ENCODE measurements at places on chromosomes 4 and X. TPM values are rescaled to one million over a fixed set of nuclear protein-coding genes. Genes with fewer than 3 reads are reported as not detected.

Gene GPR119
- not detected for total RNA-seq

Gene STBD1
- 0.47 TPM for total RNA-seq

Gene RRH
- total RNA-seq, result 0.27 TPM

Gene SPANXA1
- not detected for total RNA-seq

DNA sequence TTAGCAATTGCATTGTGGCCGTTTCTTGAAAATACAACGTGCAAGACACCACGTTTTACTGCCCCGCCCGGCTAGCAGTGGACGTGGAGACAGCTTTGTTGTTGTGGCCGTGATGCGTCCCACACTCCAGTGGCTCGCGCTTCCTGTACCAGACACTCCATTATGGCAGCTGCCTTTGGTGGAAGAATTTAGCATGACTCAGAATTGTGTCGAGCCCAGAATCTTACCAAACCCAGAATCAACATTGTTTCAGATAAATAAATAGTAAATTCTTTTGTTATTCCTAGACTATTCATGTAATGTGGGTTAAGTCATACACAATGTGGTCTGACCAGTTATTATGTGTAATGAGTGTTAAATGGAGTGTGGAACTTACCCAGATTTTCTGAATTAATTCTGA is 25.3 kb upstream of the S100P start:
- DNase-seq, result no peak

DNA sequence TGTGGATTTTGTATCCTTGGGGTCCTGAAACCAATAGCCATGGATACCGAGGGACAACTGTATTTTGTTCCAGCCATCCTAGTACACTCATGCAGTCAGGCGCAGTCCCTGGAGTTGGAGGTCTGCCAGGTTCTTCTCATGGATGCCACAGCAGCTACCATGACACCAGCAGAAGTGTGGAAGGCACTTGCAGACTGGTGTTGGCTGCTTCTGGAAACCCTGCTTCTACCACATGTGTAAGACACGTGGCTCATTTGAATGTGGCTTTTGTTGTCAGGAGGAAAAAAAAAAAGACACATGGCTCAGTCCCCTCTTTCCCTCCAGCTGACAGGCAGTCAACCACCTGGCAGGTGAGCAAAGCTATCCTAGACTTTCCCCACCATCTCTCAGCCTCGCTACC is 19.4 kb downstream of the DRD5 start:
- no peak for DNase-seq

- DNase-seq, result no peak
Measured at GRCh38 chr4:169807934-169808509, 50.3 kb upstream of the HPF1 start.

GRCh38 chrX:103253608-103254007 is 1.3 kb downstream of the TCEAL8 start:
- no peak for DNase-seq

- no peak for DNase-seq
Measured at GRCh38 chr4:48575964-48576363, 85.9 kb downstream of the ZAR1 start.

DNA sequence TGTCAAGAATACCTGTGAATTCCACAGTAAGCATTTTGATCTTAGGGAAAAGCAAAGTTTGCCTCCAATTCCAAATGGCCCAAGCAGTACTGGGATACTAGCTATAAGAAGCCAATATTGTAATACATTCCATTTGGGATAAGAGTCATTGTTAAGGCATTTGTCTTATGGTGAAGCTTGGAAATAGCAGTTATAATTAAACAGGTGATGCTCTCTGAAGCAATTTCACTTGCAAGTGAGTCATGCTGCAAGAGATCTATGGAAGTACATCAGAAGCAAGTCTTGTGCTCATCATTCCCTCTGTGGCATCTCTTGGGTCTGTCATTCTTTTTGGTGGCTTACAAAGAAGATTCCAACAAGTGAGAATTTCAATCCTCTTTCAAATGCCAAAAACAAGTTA is 386.4 kb upstream of the RPS6KA3 start:
- no peak for DNase-seq

DNA sequence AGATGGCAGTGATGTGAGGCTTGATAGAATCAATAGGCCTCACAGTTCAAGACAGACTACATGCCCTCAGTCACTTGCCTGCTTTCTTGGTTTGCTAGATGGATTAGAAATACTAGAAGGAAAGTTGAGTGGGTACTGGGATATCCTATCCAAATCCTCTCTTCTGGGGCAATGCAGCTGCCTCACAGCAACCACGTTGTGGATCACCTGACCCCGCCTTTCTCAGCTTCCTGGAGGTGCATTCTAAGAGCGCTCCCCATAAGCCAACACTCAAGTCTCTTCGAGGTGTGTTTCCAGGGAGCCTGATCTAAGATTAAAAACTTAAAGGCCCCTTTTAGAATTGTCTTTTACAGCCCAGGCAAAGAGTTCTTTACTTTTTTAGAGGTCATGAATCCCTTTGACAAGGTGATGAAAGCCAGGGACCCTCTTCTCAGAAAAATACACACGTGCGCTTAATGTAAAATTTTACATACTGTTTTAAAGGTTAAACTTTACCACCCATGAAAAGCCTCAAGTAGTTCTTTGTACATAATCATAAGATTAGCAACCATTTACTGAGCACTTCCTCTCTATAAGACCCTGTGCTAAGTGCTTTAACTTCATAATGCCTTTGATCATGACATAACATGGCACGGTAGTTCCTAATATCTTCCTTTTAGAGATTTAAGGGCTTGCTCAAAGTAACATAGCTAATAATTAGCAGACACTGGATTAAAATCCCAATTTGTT is 840 bp upstream of the RPL34 start:
- DNase-seq, result peak; percentile 70

GRCh38 chr4:13329963-13330362 is 154.2 kb downstream of the RAB28 start:
- no peak for DNase-seq

GRCh38 chr4:109472343-109472761 is 38.7 kb downstream of the SEC24B start:
- no peak for DNase-seq

GRCh38 chrX:13545726-13546125 is 23.7 kb upstream of the EGFL6 start:
- DNase-seq, result no peak

DNA sequence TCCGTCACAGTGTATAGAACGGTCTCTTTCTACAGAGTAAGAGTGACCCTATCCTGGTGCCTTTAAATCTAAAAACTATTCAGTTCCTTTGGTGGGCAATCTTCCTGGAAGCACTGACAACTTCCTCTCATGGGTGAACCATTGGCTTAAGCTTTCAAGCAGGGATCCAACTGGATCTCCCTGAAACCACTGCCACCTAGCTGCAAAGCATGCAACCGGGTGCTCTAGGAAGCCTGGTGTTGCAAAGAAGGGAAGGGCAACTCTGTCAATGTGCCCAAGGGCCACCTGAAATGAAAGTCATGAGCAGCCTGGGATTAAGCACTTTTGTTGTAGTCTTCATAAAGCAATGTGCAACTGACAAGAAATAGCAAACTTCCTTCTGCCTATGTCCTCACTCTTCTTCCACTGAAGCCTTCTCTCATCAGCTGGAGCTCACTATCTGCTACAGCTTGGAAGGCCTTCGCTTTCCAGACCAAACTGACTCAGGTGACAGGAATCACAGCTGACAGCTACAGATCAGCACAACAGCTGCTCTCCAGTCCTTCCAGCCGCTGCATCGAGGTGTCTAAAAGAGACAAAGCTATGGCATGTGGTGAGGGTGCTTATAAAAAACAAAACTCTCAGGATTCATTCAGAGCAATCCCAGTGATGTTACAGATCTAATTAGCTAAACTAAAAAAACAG is 46.1 kb downstream of the SETD7 start:
- no peak for DNase-seq

DNA sequence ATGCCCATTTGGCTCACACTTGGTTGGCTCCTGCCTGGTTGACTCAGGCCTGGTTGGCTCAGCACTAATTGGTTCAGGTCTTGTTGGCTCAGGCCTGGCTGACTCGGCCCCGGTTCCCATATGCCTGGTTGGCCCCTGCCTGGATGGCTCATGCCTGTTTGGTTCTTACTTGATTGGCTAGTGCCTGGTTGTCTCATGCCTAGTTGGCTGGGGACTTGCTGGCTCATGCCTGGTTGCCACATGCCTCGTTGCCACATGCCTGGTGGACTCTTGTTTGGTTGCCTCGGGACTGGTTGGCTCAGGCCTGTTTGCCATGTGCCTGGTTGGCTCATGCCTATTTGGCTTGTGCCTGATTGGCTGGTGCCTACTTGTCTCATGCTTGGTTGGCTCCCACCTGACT is 103.7 kb downstream of the APOOL start:
- no peak for DNase-seq

- DNase-seq, result no peak
Measured at GRCh38 chr4:79273915-79274314, 51.9 kb downstream of the NAA11 start.

GRCh38 chr4:138406876-138407275 is 164.7 kb upstream of the SLC7A11 start:
- DNase-seq, result no peak

- DNase-seq, result no peak
Measured at GRCh38 chrX:153735274-153735673, 10.6 kb downstream of the ABCD1 start.

- no peak for DNase-seq
Measured at GRCh38 chr4:48629458-48629857, 139.4 kb downstream of the ZAR1 start.

DNA sequence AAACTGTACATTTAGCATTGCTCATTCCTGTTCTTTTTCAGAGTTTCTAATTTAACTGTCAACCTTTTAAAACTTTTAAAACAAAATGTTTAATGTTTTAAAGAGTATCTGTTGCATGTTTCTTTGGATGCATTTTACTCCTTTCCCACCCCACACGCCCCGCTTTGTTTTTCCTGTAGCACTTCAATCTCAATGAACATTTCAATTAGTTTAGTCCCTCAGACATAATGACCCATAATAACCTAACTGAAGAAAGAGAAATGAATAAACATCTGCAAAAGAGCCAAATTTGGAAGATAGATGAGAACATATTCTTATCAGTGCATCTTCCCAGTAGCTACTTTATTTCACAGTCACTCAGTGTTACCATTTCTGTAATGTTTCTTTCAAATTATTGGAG is 7.5 kb downstream of the PCDH10 start:
- no peak for DNase-seq

Measured in CD4-positive, CD25-positive, alpha-beta regulatory T cell (primary cell).